ENCODE measurements at places on chromosomes 2 and 18.

GRCh38 chr2:174035981-174036742, 71.0 kb upstream of the SP3 start:
- no peak for DNase-seq

- no peak for DNase-seq
Measured at GRCh38 chr18:33114749-33115148, 325.8 kb downstream of the CCDC178 start.

DNA sequence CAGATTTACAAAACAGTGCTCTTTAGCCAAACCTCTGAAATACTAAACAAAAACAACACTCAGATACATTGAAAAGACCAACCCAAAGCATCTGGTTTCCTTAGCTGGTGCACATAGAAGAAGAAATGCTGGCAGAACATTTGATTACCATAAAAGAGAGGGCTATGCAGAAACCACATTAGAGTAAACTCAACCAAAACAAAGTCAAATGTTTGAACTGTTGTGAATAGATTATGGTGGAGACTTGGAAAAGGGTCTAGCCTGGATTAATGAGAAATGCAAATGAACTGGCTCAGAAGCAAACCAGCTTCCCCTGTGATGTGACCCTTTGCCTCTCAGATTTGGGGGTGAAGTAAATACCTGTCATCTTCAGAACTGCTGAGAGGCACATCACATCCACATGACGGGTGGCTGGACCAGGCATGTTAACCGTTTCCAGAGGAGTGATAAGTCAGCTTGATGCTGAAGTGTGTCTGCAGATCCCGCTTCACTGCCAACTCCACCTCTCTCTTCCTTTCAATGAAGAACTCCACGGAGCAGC, 153.0 kb downstream of the NRP2 start:
- DNase-seq = no peak

DNA sequence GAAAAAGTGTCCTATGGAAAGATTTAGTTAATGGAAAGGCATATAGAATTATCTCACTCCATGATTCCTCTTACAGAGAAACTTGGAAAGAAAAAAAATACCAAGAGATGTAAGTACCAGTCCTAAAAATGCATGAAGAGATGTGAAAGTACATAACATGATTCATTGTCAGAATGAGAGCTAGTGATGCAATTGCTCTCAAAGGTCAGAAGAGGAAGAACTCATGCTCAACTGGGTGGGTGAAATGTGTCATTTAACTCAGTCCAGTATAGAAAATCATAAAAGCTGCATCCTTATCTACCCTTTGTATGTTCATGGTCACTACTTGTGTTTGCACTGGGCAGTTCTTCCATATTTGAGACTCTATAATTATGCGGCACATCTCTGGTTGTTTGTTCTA, 300.0 kb upstream of the PIK3C3 start:
- DNase-seq = no peak

DNA sequence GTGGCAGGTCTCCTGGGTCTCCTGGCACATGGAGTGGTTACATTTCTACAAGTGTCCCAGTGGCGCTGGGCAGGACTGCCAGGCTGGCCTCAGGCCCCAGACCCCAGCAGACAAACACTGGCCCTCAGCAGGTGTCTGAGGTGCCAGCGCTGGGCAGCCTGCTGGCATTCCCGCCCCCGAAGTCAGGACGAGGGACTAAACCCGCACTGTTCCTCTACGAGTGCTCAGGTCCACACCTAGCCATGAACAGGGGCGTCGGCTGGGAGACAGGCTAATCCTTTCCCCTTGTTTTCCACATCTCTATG, 12.8 kb downstream of the SNED1 start:
- DNase-seq = no peak

- no peak for DNase-seq
Measured at GRCh38 chr2:120907822-120908221, 172.2 kb downstream of the GLI2 start.

GRCh38 chr18:44602845-44603244, 77.8 kb upstream of the SETBP1 start:
- no peak for DNase-seq

DNA sequence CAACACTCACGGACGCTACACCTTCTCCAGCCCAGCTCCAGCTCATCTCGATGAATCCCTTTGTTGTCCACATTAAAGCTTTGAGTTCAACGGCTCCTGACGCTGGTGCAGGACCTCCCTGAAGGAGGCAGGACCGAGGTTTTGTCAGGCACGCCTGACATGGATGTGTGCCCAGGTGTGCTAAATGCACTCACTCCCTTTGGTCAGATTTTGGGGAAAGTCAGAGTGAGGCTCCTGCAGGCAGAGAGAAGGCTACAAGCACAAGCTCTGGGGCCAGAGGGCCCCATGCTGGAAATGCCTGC, 78.6 kb downstream of the NDUFA10 start:
- no peak for DNase-seq

GRCh38 chr2:198411936-198412335, 607.5 kb downstream of the PLCL1 start:
- no peak for DNase-seq

GRCh38 chr2:207133458-207133819, 32.3 kb downstream of the KLF7 start:
- DNase-seq = no peak

DNA sequence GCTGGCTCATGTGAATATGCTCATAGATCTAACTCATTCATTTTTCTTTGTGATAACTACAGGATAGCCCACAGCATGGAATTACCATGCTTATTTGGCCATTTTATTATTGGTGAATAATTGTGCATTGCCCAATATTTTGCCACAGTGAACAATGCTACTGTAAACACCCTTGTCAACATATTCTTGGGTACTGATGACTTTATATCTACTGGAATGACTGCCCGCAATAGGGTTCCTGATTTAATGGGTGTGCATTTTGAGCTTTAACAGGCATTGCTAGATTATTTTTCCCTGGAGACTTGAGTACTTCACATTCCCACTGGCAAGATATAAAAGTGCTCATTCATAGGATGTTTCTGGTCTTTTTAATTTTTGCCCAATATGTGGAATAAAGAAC, 42.7 kb upstream of the EVA1A start:
- no peak for DNase-seq

Data from stimulated activated CD4-positive, alpha-beta T cell treated with anti-CD3 and anti-CD28 coated beads, Interleukin-1b, Interleukin-23, amount 100 ng/mL, for 24 hours (primary cell).